RPMI7951 (cell line): ENCODE measurements at places on chromosomes 2 and 18. TPM values are rescaled to one million over a fixed set of nuclear protein-coding genes. Genes with fewer than 3 reads are reported as not detected.

Gene C18orf54
- 7.6 and 10.1 TPM in 2 replicates for total RNA-seq

Gene POMC
- 5.8 and 9.0 TPM in 2 replicates for total RNA-seq

Gene CXCR2
- total RNA-seq = not detected in 2 replicates

- DNase-seq = no peak
Measured at GRCh38 chr2:4029081-4029480, 325.7 kb downstream of the DCDC2C start.

DNA sequence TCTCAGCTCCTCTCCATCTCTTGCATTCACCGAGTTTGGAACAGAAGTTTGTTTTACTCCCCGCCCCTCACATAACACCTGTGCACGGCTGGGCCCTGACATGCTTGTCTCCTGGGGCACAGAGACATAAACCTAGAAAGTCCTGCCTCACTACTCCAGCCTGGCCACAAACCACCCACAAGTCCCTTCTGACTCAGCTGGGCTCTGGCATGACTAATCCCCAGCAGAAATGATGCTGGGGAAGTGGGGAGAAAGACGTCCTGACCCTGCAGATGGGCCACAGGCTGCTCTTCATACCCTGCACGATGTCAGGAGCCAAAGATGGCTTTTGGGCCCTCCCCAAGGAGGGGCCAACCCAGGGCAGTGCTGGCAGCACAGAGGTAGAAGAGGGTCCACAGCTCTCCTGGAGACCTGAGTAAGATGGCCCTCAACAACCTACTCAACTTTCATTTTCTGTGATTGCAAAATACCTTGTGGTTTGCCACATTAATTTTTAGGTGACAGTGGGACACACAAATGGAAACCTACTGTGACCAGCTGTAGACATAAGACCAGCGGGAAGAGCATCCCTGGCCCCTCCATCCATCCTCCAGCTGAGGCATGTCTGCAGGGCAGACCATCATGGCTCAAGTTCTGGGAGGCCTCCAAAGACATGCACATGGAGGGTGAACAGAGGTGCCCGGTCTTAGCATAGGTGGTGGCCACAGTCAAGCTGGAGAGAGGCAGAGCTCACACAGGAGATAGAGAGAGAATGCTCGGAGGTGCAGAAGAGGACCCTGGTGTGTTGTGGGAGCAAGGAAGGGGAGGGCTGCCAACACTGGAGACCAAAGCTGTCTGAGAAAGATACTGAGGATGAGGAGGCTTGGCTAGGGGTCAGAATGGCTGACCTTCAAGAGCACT lies 40.0 kb downstream of the DNMT3A start:
- DNase-seq = peak; percentile 88

DNA sequence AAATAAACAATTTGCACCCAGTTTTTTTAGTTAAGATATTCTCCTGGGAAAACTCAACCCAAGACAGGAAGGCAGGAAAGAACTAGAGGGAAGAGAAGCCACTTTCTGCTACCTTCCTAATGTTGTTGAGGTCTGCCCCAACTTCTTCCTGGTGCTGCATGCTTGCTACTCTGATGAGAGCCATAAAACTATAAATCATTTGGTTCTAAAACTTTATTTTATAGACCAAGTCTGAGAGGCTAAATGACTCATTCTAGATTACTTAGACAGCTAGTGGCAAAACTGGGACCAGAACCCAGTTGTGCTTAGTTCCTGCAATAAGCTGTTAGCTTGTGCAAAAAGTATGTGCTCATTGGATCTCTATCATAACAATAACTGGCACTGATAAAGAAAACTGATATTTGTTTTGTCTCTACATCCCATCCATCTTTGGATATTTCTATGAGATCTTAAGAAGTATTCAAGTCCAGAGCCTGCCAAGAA lies 344.9 kb upstream of the SLC14A2 start:
- DNase-seq = no peak

- no peak for DNase-seq
Measured at GRCh38 chr2:57022496-57022895, 838.7 kb downstream of the CCDC85A start.

- no peak for DNase-seq
Measured at GRCh38 chr18:45834306-45834705, 8.8 kb downstream of the SIGLEC15 start.

DNA sequence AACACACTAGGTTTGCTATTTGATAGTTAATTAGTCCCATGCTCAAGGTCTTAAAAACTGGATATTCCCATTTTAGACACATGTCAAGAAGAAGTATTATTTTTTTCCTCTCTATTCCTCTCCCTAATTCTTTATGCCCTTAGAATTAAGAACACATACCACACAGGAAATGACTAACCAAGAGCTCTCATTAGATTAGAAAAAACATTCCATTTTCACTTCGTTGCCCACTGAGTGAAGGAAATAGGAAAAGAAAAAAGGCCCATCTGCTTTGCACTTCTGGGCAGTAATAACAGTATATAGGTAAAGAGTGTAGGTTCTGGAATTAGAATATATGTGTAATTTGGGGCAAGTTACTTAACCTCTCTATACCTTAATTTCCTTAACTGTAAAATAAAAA lies 26.9 kb downstream of the ACADL start:
- peak; percentile 43 for DNase-seq

- no peak for DNase-seq
Measured at GRCh38 chr2:57160976-57161375, 885.6 kb upstream of the VRK2 start.
